ENCODE measurements at places on chromosomes 3 and 15.

DNA sequence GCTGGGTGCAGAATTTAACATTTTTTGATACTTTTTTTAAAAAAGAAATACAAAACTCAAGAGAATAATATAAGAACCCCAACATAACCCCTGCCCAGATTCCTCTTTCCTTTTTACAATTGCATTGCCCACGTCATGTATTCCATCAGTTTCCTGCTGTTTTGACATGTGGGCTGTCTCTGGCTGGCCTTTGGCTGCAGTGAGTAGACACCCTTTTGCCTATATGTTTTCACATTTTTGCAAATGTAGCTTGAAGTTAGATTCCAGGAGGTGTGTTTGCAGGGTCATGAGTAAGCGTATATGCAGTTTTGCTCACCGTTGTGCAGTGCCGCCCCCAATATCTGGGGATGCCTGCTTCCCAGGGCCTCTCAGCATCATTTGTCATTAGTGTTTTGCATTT lies 28.0 kb upstream of the ATP10A start:
- no peak for DNase-seq

DNA sequence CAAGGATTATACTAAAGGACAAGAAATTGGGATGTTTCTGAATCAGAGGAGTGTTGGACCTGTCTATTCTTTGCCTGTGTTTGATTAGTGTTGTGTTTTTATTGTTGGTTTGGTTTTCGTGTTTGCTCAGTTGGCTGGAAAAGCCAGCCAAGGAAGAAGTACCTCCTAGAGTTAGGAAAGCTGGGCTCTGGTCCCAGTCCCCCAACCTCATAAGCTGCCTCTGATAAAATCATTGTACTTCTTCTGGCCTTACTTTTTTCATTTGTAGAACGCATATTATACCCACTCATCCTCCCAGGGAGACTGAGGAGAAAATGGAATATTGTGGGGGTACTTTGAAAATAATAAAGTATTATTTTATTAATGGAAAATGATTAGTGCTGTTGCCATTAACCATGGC lies 177.4 kb upstream of the TRIM42 start:
- no peak for DNase-seq

- peak; percentile 2 for DNase-seq
These were observed 48.7 kb downstream of the NMNAT3 start for GRCh38 chr3:139629033-139629432.

GRCh38 chr3:121749276-121750086 lies at the start of gene GOLGB1:
Gene GOLGB1, minus strand, starts transcription at chr3:121749741. Its CDS starts 18,770 bp downstream, at chr3:121730971.
- DNase-seq = peak; percentile 100

DNA sequence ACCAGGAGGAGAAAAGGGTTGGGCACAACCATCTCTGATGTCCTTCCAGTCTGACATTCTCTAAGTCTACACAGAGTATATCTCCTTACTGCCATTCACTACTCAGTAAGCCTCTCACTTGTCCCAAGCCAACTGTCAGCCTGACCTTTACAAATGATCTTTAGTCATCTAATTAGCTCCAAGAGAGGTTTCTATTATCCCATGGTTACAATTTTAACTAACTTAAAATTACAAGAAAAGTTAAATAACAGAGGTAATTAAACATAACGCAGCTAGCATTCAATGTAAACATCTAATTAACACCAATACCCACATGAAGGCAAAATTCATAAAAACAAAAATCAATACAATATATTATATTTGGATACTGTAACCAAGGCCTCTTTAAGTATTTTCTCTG lies 126.9 kb downstream of the LSAMP start:
- DNase-seq = no peak

DNA sequence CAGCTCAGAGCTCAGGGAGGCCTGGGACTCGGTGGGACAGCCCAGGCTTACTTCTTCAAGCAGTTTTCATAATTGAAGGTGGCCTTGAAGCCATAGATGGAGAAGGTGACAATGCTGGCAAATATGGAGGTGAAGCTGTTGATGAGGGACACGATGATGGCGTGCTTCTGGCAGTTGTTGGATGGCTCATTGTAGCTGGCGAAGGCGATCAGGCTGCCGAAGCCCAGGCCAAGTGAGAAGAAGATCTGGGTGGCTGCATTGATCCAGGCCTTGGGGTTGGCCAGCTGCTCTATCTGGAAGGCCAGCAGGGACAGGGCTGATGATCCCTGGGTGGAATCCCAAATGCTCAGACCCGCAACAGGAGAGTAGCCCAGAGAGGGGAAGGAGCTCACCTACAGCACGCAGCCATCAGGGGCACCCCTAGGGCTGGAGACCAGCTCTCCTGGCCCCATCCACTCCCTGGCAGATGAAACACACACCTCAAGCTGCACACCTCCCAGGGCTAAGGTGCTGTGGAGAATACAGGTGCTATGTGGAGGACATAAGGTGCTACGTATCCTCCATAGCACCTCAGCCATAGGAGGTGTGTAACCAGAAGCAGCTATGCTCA lies 25.1 kb downstream of the SLC6A20 start:
- no peak for DNase-seq

GRCh38 chr3:46124216-46125177 lies 83.6 kb downstream of the CCR1 start:
- peak; percentile 82 for DNase-seq

- peak; percentile 72 for DNase-seq
These were observed 57.6 kb upstream of the SLC6A11 start for GRCh38 chr3:10758304-10759037.

GRCh38 chr3:3165241-3165640 lies 14.2 kb downstream of the CRBN start:
- DNase-seq = no peak

DNA sequence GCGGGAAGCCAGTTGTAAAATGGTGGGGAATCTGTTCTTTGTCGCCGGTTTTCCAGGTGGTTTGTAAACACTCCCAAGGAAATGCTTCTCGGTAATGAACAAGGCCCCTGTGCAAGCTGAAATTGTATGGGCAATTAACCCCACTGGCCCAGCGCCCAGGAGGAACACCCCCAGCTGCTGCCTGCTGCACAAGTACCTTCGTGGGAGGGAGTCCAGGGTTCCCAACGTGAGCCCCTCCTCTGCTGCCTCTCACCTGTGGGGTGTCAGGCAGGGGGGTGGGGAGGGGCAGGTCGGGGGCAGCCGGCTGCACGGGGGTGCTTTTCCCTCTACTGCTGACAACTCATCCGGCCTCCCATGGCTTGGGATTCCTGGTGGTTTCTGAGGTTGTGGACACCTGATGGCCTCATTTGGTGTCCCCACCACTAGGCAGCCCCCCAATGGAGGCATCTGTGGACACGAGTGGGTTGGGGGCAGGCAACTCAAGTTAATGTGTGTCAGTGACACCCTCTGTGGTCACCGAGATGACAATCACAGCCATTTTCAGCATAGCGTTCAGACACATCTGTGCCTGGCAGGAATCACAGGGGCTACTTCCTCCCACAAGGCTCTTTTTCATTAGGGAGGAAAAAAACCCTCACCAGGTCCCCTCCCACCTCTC lies 35.6 kb upstream of the PRR23E start:
- DNase-seq = no peak

- DNase-seq = no peak
These were observed 59.8 kb downstream of the FAM174B start for GRCh38 chr15:92595506-92596381.

- DNase-seq = no peak
These were observed 490.8 kb downstream of the IGSF11 start for GRCh38 chr3:118543832-118544231.

- DNase-seq = no peak
These were observed 169.9 kb downstream of the AKAP13 start for GRCh38 chr15:85550283-85550682.

- peak; percentile 42 for DNase-seq
These were observed 192.4 kb upstream of the DPH6 start for GRCh38 chr15:35738370-35738769.

GRCh38 chr15:68228143-68228970 lies 1.2 kb downstream of the CLN6 start:
- peak; percentile 12 for DNase-seq

DNA sequence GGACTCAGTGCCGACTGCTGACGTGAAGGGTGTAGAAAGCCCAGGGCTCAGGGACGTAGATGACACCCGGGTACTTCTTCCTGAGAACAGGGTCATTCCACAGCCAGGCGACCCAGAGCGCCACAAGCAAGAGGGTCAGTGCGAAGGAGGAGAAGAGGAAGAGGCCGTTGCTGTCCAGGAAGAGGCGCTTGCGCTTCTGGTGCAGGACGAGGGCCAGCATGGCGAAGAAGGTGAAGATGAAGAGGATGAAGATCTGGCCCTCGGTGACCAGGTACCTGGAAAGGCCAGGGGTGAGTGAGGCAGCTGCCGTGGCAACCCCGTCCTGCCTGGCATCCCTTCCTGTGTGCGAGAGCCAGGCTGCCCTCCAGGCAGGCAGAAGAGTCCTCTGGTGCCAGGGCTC lies 3.0 kb upstream of the CALML4 start:
- DNase-seq = no peak

GRCh38 chr3:64909011-64909410 lies 221.2 kb upstream of the ADAMTS9 start:
- DNase-seq = no peak

DNA sequence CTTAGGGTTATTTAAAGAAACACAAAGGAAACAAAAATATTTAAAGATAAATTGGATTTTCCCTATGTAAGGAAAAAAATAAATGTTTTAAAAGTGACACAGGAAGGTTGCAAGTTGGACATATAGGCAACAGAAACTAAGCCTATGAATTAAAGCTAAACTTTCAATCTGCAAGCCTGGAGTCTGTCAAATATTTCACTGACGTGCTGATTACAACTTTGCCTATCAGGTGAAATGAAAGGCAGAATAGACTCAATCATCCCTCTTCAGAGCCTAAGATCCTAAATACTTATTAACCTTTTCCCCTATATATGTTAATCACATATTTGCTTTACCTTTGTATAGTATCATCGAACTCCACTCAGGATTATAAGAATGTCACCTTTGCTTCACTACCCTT lies 1068.0 kb upstream of the ALCAM start:
- DNase-seq = no peak

DNA sequence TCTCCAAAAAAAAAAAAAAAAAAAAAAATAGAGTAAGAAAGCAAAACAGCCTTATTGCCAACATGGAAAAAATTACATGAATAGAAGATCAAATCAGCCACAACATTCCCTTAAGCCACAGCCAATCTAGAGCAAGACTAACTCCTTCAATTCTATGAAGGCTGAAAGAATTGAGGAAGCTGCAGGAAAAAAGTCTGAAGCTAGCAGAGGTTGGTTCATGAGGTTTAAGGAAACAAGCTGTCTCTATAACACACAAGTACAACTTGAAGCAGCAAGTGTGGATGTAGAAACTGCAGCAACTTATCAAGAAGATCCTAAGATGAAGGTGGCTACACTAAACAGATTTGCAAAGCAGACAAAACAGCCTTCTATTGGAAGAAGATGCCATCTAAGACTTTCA lies 9.3 kb downstream of the PARL start:
- DNase-seq = no peak

GRCh38 chr3:48708481-48708889 lies 8.5 kb downstream of the IP6K2 start:
- peak; percentile 68 for DNase-seq

DNA sequence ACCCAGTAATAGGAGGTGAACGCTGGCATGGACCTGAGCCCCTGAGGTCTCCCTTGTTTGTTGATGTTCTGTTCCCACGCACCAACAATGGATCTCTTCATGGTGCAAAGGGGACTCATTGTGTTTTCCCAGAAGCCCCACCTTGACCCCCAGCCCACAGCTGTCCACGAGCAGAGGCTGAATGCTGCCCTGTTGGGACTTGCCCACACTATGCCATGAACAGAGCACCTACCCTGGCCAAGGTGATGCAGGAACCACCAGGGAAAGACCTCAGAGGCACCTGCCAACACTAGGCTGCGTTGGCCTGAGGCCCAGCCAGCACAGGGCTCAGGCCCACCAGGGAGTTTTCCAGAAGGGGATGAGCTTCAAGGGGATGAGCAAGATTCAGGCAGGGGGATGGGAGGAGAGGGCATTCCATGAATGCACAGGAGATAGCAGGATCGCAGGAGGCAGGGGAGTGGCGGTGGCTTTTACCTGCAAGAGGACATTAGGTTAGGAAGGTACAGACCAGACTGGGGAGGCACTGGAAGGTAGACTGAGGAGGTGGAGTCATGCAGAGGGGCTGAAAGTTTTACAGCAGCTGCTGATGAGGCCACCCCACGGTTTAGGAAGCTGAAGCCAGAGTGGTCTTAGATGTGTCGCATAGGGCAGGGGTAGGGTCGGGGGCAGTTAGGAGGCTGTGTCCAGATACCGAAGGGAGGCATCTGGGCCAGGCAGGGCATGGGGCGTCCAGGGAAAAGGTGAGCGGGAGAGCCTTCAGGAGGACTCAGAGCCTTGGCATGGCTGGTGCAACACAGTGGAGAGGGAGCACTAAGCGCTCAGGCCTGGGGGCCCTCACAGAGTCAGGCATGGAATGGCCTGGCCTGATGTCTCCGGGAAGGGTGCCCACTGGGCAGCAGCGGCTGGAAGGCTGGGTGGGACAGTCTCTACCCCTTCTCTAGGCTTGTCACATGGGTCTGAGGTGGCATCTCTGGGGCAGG lies 4.0 kb upstream of the PHGR1 start:
- no peak for DNase-seq

GRCh38 chr3:194005930-194006501 lies 129.9 kb upstream of the HES1 start:
- DNase-seq = no peak

- peak; percentile 69 for DNase-seq
These were observed 175.9 kb downstream of the THRB start for GRCh38 chr3:24318677-24319287.

DNA sequence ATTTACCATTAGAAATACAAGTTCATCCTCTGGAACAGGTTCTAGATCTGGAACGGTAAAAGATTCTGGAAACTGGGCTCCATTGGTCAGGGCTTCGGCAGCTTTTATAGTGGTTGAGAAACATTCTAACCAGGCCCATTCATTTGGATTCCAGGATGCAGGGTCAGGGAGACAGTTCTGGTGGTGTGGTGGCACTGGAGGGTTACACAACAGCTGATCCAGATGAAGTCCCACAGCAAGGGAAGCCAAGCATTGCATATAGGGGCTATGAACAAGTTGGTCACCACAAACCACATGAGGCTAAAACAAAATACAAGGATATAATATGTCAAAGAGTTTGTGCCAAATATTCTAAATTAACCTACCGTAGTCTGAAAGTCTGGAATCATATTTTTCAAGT lies 43.0 kb downstream of the FBXL22 start:
- peak; percentile 3 for DNase-seq

DNA sequence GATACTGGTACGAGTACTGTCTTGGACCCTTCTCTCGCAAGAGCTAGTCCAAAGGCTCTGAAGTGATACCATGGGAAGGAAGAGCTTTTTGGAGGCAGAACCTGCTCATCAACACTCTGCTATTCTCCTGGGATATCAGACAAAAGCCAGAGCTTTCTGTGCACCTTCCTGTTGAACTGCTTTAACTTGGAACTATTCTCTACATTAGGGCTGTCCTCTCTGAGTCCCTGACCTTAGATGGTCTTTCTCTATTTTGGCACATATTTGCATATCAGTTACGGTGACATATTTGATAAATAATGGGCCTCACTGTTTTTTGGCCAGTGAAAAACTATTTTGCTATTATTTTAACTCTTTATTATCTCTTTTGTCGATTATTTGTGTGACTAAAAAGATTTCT lies 146.9 kb downstream of the TIGIT start:
- no peak for DNase-seq

DNA sequence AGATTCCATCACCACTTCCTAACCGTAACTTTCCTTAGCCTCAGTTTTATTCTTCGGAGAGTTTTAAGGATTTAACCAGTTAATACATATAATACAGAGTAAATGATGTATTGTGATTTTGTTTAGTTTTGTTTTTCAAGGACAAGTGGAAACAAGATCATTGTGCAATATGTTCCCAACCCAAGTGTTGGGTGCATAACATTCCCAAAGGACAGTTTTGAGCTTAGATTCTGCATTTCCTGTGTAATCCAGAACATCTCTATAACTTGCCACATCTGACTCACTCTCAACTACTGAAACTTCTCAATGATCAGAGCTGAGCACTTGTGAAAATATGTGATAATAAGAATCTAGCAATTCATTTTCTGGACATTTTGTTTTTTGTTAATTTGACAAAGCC lies 466.1 kb upstream of the PPP2R3A start:
- peak; percentile 10 for DNase-seq
